ENCODE measurements at places on chromosomes 1 and 21.

DNA sequence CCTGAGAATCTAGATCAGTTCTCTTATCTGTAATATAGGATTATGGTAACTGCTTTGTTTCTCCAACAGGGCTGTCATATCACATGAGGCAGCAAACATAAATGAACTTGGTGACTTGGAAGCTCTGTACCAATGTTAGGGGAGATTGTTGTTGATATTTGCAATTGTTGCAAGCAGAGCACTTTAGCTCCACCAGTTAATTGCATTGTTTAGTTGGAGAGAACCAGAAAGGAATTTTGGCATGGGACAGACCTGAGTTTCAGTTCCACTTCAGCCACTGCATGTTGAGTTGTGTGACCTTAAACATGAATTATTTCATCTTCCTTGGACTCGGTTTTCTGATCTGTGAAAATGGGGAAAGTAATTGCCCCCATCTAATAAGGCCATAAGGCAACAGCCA lies 142.3 kb upstream of the JUN start:
- no peak for DNase-seq

- DNase-seq = no peak
Observed at GRCh38 chr1:207033302-207033701, 746 bp upstream of the C1orf116 start.

DNA sequence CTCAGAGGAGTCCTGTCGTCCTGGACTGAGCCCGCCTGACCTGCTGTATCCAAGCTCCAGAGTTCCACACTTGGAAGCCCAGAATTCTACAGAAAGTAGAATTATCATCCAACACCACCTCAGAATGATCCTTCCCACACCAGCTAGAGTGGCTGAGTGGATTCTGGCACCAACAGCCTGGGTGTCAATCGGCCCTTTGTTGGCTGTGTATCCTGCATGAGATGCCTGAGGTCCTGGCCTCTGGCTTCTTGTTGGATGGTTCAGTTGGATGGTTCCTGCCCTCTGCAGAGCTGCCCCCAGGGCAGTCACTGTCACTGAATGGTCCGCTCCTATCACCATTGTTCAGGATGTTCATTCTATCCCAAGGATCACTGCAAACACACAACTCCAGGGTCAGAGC lies 49.8 kb downstream of the PGBD5 start:
- no peak for DNase-seq

DNA sequence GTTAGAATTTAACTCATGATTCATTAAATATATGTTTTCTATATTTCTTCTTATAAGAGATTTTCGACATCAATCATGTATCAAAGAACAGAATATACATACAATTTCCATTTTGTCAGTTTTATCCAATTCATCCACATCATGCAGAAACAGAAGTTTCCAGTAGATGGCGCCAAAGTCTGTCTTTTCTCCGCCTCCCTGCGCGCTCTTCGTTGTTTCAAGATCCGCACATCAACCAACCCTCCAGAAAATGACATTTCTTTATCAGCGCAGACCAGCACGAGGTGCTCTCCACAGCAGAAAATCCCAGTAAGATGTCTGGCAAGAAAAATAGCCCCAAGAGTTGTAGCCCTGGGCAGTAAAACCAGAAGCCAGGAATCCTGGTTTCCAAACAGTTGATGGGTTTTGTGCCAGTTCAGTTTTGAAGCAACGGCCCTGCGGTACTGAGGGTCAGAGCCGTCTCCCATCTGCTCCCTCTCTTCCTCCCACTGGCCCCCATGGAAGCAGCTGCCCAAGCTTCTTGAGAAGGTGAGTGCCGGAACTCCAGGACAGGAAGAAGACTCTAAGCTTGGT lies 38.6 kb upstream of the GPR137B start:
- DNase-seq = peak; percentile 31

DNA sequence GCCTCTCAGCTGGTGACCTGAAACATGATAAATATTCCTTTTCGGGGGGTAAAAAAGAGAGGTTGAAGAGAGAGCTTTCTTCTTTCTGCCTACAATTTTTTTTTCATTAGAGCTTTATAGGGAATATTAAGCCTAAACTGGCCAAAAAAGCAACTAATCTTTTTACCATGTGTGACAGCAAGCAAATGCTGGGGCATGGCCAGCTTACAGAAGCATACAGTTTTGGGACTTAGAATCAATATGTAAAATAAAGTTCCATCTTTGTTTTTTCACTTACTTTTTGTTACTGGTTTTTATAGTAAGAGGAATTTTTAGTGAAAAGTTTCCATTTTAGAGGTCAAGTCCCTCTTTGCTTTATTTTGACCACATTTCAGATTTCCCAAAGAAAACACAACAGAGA lies 301.2 kb upstream of the DEPDC1 start:
- no peak for DNase-seq

GRCh38 chr1:168114845-168115244 lies 21.9 kb downstream of the GPR161 start:
- DNase-seq = no peak

- no peak for DNase-seq
Observed at GRCh38 chr1:36342426-36343185, 19.2 kb upstream of the EVA1B start.

- DNase-seq = no peak
Observed at GRCh38 chr1:64122588-64122987, 80.8 kb upstream of the UBE2U start.

GRCh38 chr1:110012100-110012780 lies 22.2 kb upstream of the STRIP1 start:
- DNase-seq = no peak

DNA sequence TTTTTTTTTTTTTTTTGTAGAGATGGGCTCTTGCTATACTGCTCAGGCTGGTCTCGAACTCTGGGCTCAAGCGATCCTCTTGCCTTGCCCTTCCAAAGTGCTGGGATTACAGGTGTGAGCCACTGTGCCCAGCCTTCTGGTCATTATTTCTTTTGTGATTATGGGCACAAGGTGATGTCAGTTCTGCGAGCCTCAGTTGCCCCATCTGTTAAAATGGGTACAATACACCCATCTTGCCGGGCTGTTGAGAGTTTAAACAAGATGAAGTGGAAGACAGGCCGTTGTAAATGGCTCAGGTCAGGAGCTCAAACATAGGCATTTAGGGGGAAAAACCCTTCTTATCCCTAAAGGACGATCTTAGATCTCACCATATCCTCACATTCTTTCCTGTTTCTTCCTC lies 53.7 kb upstream of the WNT4 start:
- DNase-seq = no peak

- DNase-seq = no peak
Observed at GRCh38 chr1:64019818-64020217, 183.6 kb upstream of the UBE2U start.

GRCh38 chr1:230573658-230574057 lies 68.6 kb upstream of the COG2 start:
- no peak for DNase-seq

- no peak for DNase-seq
Observed at GRCh38 chr21:37484535-37485474, 118.2 kb downstream of the DYRK1A start.

GRCh38 chr1:19260211-19261138 lies 8.9 kb downstream of the MRTO4 start:
- DNase-seq = no peak

DNA sequence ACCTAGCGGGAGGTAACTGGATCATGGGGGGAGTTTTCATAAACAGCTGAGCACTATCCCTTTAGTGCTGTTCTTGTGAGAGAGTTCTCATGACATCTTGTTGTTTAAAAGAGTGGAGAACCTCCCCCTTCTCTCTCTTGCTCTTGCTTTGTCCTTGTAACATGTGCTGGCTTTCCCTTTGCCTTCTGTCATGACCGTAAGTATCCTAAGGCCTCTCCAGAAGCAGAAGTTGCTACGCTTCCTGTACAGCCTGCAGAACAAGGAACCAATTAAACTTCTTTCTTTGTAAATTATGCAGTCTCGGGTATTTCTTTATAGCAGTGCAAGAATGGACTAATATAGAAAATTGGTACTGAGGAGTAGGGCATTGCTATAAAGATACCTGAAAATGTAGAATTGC lies 515.6 kb downstream of the NEGR1 start:
- no peak for DNase-seq

DNA sequence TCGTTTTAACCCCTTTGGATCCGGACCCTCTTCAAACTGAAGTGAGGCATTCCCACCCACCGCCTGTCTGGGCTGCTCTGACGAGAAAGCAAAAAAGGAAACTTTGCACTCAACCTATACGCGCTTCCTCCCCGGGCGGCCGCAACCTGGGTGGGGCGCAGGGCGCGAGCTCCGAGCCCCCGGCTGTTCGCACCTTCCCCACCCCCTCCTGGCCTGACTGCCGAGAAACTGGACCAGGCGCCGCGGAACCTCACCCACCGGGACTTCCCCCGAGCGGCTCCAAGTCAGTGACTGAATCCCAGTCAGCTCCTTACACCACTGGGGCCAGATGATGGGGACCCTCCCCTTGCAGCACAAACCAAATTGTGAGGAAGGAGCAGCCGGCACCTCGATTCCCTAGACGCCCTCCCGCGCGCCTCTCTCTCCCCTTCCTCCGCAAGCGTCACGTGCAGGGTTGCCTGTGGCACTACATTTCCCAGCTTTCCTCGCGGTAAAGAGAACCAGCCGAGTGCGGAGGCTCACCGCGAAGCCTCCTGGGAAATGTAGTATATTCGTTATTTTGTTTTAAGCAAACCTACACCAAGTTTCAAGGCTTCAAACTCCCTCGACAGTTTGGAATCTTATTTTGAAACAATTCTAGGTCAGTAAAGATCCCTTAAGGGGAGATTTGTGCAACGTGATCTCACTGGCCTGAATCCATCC lies at the start of gene RAB29:
Gene RAB29 (minus strand): TSS at position 468 of the 702 bp plus-strand sequence. CDS start 526 bp downstream, outside the sequence.
- peak; percentile 63 for DNase-seq

- DNase-seq = no peak
Observed at GRCh38 chr1:198925567-198925966, 286.7 kb downstream of the PTPRC start.
